ENCODE measurements at places on chromosomes 3 and 15.

DNA sequence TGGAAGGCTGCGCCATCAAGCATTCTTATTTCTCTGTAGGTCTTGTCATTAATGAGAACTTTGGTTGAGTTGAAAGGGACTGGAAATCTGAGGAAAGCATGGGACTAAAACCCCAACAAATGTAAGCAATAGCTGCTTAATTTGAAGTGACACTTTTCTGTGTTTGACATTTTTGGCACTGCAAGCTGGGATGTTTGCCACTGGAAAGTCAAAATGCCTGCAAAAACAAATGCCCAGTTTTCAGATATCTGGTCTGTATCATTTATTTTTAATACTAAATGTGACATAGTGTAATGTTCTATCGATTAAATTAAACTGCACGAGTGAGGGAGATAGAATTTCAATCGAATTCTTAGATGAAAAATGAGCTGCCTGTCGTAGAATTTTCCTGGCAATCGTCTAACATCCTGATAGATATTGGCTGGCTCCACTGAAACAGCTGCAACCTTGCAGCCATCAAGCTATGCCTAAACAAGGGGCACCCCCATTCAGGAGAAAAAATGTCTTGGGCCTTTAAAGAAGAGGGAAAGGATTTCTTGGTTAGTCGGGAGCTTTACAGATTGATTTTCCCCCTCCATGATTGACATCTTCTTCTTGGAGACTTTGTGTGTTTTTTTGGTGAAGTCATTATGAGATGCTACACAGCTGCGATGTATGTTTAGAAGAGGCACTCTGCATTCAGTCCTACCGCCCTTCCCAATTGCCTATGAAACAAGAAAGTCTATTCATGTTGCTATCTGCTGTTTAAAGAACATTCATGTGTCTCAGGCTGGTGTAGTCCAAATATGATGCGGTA, 316.7 kb upstream of the TBL1XR1 start:
- no peak for DNase-seq

GRCh38 chr3:126971891-126972351, 11.0 kb upstream of the PLXNA1 start:
- no peak for DNase-seq

DNA sequence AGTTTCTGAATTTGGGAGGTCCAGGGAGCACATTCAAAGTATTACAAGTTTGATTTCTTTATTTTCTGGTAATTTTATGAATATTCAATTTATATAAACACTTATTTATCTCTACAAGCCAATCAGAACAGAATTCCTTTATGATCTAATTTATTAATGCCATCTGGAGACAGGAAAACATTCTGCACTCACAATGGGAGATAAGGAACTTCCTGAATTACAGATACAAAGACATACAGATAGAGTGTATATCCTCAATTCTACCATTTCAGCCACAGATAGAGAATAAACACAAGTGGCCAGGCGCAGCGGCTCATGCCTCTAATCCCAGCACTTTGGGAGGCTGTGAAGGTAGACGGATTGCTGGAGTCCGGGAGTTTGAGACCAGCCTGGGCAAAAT, 86.0 kb downstream of the IQCH start:
- DNase-seq, result no peak

- no peak for DNase-seq
These were observed 16.4 kb downstream of the TBC1D21 start for GRCh38 chr15:73889762-73890124.

DNA sequence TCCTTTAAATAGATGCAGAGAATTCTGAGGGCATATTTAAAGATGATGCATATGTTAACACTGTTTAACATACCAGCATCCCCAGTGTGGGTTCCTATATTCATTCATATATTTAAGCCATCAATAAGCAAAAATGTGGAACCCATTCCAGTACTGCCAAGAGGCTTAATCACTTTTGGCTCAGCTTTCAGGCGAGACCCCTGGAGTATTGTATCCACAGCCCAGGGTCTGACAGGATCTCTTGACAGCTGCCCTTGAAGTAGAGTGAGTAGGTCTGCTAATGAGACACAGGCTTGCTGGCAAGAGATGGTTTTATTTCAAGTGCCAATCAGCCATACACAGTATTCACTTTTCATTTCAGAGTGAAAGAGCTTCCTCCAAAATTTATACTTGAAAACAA, 367.3 kb downstream of the OCA2 start:
- no peak for DNase-seq

GRCh38 chr15:28004143-28005003, 94.7 kb downstream of the OCA2 start:
- DNase-seq, result no peak

DNA sequence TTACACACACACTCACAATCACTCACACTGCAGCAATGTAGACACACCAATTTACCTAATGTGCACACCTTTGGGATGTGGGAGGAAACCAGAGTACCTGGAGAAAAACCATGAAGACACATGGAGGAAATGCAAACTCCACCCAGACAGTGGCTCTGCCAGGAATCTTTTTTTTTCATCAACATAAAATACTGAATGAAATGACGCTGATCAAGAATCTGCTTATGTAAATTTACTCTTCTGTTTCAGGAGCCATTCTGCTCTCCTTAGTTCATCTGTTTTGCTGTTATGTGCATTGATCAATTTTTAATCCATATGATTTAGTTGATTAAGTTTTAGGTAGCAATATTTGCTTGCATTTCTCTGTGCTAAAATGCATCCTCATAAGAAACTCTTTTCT, 414.2 kb upstream of the CCDC54 start:
- DNase-seq, result no peak

- no peak for DNase-seq
These were observed 45.5 kb upstream of the TNFSF10 start for GRCh38 chr3:172568701-172569100.

- DNase-seq, result no peak
These were observed 157.7 kb upstream of the FAM3D start for GRCh38 chr3:58824285-58824684.

DNA sequence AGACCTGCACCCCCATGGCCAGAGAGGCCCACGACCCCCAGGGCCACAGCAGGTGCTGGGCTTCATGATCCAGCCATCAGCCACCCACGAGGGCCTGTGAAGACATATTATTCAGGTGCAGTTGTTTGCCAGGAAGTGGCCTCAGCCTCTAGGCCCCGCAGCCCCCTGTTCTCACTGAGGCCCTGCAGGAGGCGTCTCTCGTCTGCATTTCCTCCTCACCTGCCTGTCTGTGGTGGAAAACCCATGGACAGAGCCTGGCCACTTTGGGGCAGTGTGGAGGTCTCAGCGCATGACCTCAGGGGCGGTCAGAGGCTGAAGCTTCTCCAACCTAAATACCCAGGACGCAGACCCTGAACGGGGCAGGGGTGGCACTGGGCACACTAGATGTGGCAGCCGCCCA, 18.6 kb downstream of the UROC1 start:
- DNase-seq, result no peak

DNA sequence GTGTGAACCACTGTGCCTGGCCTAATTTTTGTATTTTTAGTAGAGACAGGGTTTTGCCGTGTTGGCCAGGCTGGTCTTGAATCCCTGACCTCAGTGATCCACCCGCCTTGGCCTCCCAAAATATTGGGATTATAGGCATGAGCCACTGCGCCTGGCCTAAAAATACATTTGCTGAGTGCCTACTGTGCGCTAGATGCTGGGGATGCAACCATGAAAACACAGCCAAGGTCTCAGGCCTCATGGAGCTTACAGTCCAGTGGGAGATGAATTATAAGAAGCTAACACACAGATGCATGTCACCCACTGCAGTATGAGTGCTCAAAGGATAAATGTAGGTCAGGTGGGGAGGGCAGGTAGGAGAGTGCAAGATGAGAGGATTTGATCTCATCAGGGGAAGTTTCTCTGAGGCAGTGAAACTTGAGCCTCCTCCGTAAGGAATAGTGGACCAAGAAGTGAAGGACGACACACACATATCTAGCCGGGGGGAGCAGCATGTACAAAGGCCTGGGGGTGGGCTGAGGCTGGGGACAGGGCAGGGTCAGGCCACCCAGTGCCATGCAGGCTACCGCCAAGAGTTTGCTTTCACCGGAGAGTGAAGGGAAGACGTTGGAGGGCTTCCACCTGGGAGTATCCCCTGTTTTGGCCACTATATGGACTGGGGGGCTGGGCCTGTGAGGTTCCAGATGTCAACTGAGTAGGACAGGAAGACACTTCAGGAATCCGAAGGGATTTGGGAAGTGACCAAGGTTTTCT, 24.3 kb downstream of the IRAK2 start:
- DNase-seq, result no peak

DNA sequence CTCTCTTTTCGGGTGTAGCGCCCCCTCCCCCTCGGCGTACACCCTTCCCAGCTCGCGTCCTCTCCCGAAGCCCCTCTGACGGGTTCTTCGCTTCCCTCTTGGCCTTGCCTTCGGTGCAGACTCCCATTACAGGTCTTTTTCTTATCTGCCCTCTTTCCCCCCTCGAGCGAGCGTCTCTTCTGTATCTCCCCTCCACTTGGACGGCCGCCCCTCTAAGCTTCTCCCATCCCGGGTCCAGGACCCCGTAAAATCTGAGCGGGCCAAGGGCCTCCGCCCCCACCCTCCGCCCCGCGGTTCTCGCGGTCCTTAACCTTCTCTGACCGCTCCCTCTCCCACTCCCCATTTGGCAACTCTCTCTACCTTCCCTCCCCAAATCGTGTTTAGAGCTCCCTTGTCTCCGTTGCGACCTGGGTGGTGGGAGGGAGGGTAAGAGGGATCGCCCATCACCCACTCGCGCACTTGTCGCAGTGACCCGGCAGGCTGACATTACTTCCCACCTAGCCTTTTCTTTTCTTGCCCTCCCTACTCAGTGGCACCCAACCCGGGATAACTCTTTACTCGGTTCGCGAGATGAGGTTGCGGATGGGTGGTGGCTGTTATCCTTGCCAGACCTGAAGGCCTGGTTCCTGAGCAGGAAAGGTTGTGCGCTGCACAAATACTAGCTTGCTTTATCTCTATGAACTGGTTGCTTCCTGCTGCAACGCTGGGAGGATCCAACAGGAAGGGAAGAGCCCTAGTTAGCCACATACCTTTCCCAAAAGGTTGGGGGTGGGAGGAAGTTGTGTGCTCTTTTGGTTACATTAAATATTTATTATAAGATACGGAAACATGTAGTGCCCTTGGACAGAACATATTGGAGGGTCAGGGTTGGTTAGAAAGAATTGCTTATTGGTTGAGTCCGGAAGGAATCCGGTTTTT, 922 bp downstream of the RAB11A start:
- peak; percentile 2 for DNase-seq

DNA sequence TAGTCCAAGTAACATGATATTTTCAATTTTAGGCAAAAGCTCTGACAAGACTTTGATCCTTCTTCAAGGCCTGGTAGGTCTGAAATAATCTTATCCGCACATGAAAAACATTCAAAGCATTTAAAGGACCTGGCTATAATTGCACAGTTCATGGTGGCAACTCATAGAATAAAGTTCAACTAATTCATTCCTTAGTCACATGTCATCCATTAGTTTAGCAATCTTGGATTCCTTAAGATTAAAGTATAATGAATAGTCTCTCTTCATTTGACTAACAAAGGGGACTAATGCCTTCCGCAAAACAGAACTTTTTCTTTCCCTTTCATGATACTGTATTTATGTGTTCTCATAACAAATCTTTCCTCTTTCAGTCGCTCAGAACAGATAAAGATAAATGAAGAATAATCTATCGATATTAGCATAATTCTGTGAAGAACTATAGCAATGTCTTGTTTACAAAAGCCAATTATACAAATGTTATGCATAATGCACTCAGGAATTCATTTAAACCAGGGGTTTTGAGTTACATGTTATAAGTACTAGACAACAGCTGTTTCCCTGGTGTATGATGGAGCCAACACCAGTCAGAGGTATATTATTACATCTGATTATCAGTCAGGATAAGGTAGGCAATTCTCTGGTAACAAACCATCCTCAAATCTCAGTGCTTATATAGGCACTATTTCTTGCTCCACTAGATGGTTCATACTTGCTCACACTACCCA, 172.5 kb downstream of the POTEB3 start:
- DNase-seq, result no peak

- DNase-seq, result no peak
These were observed 600.0 kb downstream of the ROBO1 start for GRCh38 chr3:79167651-79168416.

DNA sequence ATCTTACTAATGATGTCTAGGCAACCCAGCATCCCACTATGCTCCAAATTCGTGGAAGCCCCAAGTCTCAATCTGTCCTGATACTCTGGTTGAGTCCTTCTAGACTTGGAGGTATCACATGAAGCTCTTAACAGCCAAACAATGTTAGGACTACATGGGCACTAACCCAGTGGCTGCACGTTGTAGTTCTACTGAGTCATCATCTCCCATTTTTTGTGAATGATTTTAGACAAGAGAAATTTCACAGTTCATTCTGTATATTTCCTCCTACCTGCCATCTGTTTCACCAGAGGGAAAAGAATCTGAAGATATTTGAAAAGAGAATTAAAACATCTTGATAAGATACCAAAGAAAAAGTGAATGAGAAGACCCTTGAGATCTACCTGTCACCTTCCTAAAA, 9.8 kb upstream of the WWTR1 start:
- DNase-seq, result no peak

GRCh38 chr15:78709263-78709882, 68.4 kb upstream of the CHRNB4 start:
- DNase-seq, result peak; percentile 48

- DNase-seq, result no peak
These were observed 30.3 kb upstream of the SEMA3F start for GRCh38 chr3:50124800-50125178.

- no peak for DNase-seq
These were observed 81.4 kb upstream of the HES1 start for GRCh38 chr3:194054540-194054939.

DNA sequence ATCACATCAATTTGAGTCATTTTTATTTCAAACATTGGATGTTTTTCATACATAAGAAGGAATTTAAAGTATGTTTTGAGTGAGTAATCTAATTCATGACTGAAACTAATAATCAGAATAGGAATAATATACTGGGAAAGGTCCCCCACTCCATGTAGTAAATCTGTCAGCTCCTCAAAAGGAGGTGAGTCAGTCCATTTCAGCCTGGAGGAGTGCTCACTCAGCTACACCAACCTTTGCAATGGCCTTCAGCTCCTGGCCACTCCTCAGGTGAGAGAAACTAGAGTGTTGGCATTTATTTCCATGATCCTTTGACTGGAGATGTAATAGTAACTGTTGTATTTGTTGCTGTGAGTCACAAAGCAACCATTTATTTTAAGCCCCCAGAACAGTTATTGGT, 744.9 kb upstream of the ARRDC4 start:
- no peak for DNase-seq

GRCh38 chr3:115537669-115538068, 85.6 kb upstream of the GAP43 start:
- no peak for DNase-seq
